ENCODE measurements at places on chromosomes 6 and 20.

DNA sequence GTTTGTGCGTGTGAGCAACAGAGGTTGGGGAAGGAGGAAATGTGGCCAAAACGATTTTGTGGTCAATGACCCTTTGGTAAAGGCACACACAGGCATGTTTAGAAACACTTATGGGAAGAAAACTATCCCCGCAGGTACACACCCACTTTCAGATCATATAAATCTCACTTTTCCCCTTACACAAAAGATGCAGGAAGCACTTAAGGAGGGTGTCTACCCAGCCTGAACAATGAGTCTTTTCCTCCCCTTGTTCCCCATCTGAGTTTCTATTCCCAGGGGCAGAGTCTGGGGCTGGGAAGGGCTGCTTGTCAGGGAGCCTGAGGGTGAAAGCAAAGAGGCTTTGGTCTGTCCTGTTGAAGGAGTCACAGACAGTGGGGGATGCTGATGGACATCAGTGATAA is 193.2 kb upstream of the SALL4 start:
- DNase-seq, result no peak

GRCh38 chr6:149464411-149464810 is 20.4 kb downstream of the ZC3H12D start:
- no peak for DNase-seq

DNA sequence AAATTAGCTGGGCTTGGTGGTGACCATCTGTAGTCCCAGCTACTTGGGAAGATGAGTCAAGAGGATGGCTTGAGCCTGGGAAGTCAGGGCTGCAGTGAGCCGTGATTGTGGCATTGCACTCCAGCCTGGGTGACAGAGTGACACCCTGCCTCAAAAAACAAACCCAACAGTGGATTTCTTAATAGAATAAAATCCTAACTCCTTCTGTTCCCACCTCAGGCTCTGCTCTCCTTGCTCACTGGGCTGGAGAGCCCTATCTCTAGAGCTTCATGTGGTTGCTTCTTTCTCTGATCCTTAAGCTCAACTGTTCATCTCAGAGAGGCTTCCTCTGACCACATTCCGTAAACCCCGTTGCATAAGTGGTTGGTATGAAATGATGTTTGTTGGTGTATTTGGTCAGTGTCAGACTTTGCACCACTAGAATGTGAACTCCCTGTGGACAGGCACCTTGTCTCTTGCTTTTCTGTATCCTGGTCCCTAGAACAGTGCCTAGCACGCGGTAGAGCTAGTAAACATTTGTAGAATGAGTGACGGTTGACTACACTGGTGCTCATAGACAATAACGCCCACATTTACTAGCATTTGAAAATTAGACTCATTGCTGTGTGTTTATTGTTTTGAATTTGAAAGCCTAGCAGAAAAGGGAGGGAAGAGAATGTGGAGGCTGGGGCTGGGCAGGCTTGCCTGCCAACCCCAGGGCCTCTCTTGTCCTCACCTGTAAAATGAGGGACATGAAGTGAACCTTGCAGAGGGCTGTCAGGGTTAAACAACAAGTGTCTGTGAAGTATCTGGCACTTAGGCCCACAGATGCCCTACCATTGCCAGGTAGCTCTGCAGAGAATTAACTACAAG is 4.2 kb downstream of the MAPRE1 start:
- DNase-seq, result no peak

DNA sequence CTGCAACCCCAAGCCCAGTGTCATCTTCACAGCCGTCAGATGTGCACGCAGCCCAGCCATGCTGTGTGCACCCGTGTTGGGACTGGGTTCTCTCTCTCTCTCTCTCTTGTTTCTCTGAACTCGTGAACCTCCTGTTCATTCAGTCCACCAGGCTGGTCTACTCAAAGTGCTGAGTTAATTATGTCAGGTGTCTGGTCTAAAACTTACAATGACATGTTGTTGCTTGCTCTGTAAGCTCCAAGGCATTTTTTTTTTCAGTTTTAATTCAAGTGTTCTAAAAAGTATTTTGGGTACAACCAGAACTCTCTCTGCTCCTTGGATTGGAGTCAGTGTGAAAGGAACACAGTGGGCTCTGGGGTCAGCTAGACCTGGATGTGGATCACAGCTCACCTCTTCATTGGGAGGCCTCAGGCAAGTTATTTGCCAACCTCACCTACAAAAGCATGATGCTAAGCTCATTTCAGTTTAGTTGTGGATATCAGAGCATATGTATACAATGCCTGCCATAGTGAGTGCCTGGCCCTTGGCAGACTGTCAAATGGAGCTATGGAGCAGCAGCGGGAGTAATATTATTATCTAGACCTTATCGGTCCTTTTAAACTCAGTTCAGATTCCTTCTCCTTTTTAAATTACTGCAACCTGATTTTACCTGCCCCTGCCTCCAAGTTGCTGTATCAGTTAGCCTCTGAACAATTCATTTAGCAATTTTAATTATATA is 59.5 kb downstream of the PLEKHG1 start:
- no peak for DNase-seq

DNA sequence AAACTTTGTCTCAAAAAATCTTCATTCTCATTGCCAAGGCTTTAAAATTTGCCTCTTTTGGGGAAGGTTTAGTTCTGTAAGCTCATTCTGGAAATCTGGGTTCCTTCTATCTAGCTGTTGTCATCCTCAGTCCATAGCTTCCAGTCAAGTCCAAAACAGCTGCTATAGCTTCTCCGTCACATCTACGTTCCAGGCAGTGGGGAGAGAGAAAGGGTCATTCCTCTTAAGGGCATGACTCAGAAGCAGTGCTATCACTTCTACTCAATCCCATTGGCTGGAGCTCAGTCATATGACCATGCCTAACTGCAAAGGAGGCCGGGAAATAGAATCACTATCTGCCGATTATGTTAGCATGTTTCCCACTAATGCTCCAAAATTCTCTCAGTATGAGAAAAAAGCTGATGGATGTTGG is 141.4 kb upstream of the PTPN1 start:
- DNase-seq, result no peak

- DNase-seq, result no peak
Measured at GRCh38 chr6:129776542-129777330, 66.8 kb upstream of the ARHGAP18 start.

DNA sequence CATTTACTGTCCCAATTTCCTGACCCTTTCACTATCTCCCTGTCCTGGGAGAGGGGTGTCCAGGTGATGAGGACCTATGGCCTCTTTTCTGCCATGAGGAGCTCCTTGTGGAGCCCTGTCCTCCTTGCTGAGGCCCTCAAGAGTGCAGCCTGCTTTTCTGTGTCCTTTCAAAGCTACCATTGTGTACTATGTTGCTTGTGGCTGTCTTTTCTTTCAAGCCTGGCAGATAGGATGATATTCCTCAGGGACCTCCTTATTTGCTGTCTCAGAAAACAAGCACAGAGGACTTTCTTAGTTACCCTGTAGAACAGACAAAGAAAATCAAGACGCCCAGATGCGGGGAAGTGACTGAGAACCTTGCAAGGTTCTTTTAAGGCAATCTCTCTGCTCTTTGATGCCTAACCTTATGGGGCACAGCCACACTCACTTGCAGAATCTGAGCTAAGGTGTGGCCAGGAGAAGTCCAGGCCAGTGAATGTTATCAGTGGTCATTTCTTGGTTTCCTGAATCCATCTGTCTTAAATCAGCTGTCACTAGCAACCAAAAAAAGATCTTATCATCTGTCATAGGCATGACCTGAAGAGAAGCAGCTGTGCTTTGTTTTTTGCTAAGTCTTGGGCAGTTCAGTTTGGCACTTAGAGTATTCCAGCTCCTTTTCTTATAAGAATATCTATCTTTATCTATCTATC is 17.2 kb downstream of the CARMIL1 start:
- no peak for DNase-seq

DNA sequence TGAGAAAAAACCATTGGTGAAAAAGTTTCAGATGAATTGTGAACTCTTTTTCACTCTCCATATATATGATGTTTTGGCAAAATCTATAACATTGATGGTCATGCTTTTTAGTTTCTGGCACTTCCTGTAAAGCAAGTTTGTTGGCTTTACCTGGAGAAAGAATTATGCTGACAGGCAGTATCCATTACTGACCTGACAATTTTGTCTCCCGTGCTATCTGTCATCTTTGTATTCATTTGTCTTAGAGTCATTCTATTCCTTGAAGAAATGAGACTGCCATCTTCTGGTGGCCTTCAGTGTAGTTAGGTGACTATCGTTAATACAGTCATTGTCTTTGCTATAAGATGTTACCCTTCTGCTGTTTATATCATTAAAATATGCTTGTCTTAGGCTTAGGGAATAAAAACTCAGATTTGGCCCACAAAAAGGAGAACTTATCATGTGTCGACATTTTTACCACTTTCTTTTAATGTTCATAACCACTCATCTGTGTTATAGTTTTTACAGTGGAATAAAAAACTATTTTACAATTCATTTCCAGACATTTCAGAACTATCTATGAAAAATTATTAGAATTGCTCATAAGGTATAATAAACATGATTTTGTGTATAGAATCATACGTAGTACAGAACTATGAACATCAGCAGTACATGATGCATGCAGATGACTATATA is 707.0 kb downstream of the EPM2A start:
- no peak for DNase-seq

Measured in stimulated activated CD4-positive, alpha-beta T cell treated with anti-CD3 and anti-CD28 coated beads, Interleukin-15, amount 100 ng/mL, for 1 hour (primary cell).